ENCODE measurements at places on chromosomes 1 and 21.
A peak's percentile ranks its signal among the peaks of the same experiment; 100 is the strongest.

DNA sequence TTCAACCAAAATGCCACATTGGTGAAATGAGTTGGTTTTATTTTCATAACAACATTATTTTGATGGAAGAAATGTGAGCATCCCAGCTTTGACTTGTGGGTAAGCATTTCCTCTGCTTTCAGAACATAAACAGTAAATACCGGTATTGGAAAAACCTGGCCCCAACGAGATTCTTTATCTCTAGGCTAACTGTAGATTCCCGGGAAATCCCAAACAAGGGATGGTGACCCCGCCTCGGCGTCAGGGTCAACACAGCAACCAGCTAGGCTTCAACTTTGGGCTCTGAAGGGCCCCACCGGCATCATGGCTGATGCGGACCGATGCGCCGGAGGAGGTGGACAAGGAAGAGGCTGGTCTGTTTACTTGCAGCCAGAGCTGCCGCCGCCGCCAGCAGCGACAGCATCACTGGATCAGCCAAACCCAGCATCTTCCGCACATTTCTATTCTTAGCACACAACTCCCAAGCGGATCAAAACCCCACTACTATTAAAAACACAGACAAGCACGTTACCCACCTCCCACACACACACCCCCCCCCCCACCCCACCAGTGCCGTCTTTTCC lies 1.1 kb downstream of the AKT3 start:
- peak; percentile 30 for DNase-seq

DNA sequence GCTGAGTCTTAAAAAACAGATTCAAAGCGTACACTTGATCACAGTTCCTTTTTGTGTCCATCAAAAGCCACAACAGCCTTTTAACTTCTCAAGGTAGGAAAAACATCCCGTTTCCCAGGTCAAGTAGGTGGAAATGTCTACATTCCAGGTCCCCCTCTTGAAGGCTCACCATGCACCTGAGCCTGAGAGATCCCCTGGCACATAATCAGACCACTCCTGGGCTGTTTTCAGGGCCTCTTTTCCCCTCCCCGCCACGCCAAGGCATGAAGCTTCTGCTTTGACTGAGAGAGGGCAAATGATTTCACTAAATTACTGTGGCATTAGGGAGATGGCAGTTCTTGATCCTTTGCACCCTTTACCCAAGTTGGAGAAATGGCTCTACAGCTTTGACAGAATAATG lies 21.7 kb downstream of the CNN3 start:
- DNase-seq, result no peak

DNA sequence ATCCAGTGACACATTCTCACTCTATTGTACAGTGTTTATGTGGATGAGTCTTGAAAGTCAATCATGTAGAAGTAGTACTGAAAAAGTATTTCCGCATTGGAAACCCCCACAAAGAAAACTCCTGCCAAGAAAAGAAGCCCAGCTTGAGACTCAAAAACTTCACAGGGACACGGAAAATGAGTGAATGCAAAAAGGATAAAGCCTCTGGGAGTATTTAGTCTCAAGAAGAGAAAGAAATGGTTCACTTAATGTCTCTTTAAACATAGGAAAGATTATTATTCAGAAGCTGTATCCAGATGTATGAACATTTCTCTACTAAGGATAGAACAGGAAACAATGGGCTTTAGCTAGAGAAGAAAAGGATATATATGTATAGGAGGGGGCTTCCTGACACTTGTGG lies 304.5 kb downstream of the BARHL2 start:
- no peak for DNase-seq

DNA sequence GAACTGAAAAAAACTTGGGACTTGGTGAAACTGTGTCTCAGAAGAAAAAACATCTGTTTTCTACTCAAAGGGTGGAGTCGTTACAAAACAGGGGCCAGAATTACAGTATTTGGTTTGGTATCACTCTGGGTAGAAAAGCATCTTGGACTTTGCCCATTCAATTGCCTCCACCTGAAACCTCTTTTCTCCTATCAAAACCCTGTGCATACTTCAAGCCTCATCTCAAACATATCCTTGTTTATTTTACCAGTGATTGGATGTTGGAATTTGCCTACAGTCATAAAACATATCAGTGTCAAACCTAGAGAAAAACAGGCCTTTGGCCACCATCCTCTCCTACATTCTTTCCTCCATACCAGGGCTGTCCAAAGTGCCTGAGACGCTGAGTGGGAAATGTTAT lies 281.5 kb downstream of the PLPP3 start:
- DNase-seq, result no peak

- no peak for DNase-seq
Observed at GRCh38 chr1:4034318-4034887, 134.3 kb upstream of the C1orf174 start.

GRCh38 chr1:115179397-115180079 lies 90.2 kb upstream of the TSPAN2 start:
- DNase-seq, result no peak

- DNase-seq, result no peak
Observed at GRCh38 chr21:35256468-35256988, 207.4 kb upstream of the RUNX1 start.

DNA sequence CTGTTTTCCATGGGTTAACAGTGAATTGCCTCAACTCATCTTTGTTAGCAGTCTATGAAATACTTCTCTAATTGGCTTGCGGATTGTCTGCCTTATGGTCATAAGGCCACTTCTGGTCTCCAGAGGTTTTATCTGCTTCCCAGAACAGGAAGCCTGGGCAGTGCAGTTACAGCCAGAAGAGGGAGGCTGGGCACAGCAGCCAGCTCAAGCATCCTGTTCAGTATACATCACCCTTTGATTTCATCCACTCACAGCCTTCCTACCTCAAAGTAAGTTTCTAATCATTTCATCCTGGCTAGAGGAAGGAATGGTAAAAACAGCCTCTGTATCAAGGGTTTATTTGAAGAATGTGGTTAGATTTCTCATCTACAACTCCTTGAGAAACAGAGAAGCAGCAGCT lies 311.5 kb upstream of the DEPDC1 start:
- no peak for DNase-seq

GRCh38 chr1:225866061-225866837 lies 15.9 kb downstream of the TMEM63A start:
- peak; percentile 58 for DNase-seq

GRCh38 chr1:175735144-175735543 lies 8.3 kb downstream of the TNR start:
- DNase-seq, result no peak

- no peak for DNase-seq
Observed at GRCh38 chr21:31801551-31802219, 69.8 kb upstream of the SCAF4 start.

GRCh38 chr1:22805672-22806038 lies 95.0 kb downstream of the EPHB2 start:
- DNase-seq, result no peak

DNA sequence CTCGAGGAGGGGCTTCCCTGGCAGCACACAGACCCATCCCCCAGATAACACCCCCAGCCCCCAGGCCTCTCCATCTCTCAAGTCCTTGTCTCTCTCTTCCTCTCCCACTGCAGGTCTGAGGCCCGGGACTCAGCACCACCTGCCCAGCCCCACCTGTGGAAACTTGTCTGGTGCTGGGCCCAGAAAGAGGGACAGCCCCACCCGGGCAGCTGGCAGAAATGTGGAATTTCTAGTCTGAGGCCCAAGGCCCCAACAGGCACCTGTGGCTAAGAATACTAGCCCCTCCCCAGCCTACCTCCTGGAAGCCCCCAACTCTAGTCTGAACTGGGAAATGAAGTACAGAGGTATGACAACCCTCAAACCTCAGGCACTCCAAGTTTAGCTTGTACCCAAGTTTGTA lies 15.4 kb downstream of the TTC39A start:
- no peak for DNase-seq

DNA sequence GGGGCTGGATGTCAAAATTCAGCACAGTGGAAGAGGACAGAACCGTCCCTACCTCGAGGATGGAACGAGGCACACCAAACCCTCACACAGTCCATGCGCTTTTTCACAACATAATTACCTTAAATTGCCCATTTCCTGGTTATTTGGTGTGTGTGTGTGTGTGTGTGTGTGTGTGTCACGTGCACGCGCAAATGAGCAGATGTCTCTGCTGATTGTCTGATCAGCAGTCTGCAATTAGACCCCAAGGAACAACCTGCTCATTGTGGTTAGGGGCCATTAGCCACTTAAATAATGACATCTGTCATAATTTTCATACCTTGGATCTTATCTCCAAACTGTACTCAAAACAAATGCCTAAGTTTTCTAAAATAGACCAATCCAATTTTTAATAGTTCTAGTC lies 23.2 kb downstream of the AVPR1B start:
- no peak for DNase-seq

GRCh38 chr21:42360317-42360716 lies 6.0 kb downstream of the TFF1 start:
- no peak for DNase-seq

- no peak for DNase-seq
Observed at GRCh38 chr1:89721351-89721750, 88.4 kb downstream of the LRRC8C start.

DNA sequence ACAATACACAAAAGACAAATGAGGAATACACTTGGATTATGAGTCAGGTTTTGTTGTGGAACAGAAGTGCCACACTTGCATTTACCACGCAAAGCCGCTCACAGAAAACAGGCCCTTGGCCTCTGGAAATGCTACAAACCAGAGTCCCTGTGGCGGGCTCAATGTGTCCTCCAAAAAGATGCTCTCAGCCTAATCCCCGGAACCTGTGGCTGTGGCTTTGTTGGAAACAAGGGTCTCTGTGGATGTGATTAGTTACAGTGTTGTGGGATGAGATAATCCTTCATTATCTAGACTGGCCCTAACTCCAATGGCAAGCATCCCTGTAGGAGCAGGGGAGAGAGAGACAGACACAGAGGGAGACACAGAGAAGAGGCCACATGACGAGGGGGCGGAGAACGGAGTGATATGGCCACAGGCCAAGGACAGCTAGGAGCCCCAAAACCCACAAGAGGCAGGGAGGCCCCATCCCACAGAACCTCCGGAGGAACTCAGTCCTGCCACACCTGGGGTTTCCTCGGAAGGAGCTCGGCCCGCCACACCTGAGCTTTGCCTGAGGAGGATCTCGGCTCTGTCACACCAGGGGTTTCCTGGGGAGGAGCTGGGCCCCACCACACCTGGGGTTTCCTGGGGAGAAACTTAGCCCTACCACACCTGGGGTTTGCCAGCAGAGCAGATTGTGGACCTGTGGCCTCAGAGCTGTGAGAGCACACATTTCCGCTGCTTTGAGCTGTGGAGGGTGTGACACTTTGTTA lies 55.4 kb downstream of the NPHP4 start:
- no peak for DNase-seq

- DNase-seq, result no peak
Observed at GRCh38 chr1:11885916-11886315, 27.2 kb upstream of the NPPB start.

DNA sequence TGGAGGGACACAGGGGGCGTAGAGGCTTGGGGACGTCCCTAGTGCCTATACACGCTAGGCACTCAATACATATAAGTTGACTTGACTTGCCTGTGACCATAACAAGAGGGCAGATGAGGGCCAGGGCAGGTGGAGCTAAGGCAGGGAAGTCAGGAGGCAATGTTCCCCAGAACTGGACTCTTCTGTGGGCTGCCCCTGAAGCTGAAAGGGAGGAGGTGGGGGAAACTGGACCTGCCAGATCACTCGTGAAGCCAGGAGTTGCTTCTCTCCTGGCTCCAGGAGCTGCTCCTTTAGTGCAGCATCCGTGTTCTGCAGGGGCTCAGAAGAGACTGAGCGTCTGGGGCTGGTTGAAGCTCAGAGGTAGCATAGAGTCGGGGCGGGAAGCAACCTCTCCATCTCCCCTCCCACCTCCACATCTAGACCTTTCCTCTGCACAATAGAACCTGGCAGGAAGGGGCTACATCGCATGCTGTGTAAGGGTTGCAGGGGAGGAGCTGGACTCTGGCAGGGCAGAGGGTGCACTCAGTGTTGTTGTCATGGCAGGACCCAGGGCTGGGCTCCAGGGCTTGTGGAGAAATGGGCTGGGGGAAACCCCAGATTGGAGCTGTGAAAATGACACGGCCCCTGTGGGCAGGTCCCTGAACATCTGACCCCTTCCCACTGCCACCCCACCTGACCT lies 2.9 kb upstream of the SEMA4A start:
- no peak for DNase-seq

GRCh38 chr1:34864759-34865158 lies 5.2 kb upstream of the SMIM12 start:
- DNase-seq, result no peak

GRCh38 chr1:25467193-25467592 lies 36.5 kb downstream of the MACO1 start:
- DNase-seq, result no peak

DNA sequence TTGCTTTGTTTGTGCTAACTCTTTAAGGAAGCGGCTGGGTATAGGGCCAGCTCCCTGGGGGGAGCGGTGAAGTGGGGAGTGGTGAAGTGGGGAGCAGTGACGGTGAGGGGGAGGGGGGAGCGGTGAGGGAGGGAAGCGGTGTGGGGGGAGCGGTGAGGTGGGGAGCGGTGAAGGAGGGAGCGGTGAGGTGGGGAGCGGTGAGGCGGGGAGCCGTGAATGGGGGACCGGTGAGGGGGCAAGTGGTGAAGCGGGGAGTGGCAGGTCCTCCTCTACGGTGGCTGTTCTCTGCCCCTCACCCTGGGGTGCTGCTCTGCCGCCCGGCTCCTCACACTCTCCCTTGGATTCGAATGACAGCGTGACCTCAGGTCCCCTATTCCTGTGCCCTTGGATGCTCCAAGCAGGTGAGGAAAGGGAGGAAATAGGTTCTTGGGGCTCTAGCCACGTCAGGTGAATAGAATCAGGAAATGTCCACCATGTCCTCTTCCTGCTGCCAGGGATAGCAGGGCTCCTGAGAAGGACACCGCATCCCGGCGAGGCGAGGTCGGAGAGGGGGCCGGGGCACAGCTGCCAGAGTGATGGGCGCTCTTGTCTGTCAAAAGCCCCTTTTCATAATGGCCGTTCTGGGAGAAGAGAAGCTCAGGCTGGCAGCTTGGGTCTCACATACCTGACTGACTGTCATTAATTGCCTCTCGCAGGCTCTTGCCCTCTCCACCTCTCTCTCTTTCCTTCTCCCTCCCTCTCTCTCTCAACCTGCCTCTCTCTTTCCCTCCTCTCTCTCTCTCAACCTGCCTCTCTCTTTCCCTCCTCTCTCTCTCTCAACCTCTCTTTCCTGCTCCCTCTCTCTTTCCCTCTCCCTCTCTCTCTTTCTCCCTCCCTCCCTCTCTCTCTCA lies 134.2 kb downstream of the PGBD5 start:
- DNase-seq, result no peak

- no peak for DNase-seq
Observed at GRCh38 chr1:240539769-240540414, 72.1 kb downstream of the GREM2 start.

DNA sequence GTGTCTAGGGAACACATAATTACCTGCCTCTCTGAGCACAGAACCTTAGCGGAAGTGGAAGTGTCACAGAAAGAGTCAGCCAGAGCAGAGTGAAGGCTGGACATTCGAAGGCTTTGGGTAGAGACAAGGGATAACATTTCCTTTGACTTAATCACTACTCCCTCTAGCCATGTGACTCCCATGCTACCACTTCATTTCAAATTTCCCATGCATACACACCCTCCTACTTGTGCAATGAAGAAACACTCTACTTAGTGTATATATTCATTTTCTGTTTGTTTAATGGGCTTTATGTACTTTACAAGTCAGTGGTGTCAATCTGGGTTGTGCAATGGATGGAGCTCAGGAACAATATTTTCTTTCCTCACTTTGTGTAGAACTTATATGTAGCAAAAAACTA lies 6.9 kb downstream of the ANKRD35 start:
- DNase-seq, result no peak

All from activated T-helper 2 cell treated with anti-CD3 and anti-CD28 coated beads, Interferon-gamma antibody, Interleukin-2, Interleukin-4, amounts not matched to agents 10 μg/mL and 5 μg/mL and 100 μg/mL, durations not matched to agents 14 hours and 24 hours and 36 hours (primary cell).